Aorta (tissue), 5 donors: ENCODE measurements at places on chromosomes 12 and 14. TPM values are rescaled to one million over a fixed set of nuclear protein-coding genes. Genes with fewer than 3 reads are reported as not detected.

DNA sequence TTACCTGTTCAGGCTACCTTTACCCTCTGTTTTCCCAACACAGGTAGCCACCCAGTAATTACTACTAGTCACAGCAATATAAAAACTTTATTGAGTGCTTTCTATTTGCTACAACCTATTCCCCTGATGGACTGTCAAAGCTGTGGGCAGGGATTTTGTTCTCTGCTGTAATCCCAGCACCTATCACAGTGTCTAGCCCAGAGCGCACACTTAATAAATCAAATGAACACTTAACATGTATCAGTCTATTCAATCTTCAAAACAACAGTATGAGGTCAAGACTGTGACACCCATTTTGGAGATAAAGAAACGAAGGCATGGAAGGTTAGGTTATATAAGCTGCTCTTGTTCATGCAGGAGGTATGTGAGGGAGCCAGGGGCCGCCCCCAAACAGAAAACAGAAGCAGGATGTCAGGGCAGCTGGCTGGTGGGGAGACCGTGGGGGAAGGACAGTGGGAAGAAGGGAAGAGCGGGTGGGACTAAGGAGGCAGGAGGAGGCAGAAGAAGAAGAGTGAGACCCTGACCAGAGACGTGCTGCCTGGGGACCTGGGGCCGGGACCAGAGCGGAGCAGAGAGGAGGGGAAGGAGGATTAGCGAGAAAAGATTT lies 1.7 kb downstream of the TNFRSF1A start:
- H3K27me3 ChIP-seq: no peaks in the 10 kb centered on the region
- H3K27ac ChIP-seq: peak overlapping the region; percentile 29
- H3K4me3 ChIP-seq: peak overlapping the region; percentile 32
- no peak for DNase-seq
- no peaks in the 10 kb centered on the region for H3K36me3 ChIP-seq

GRCh38 chr12:31897781-31898503 lies 61.3 kb upstream of the RESF1 start:
- H3K4me1 ChIP-seq: no peaks in the 10 kb centered on the region
- no peak overlapping the region for H3K27ac ChIP-seq
- no peaks in the 10 kb centered on the region for H3K27me3 ChIP-seq
- DNase-seq: peak; percentile 66
- H3K4me3 ChIP-seq: no peak overlapping the region

- H3K27ac ChIP-seq: no peak overlapping the region
- H3K27me3 ChIP-seq: no peaks in the 10 kb centered on the region
- no peak overlapping the region for H3K4me3 ChIP-seq
- no peaks in the 10 kb centered on the region for H3K36me3 ChIP-seq
- no peaks in the 10 kb centered on the region for H3K4me1 ChIP-seq
Observed at GRCh38 chr12:6684609-6685008, 4.6 kb downstream of the ZNF384 start.

- H3K27ac ChIP-seq: no peak overlapping the region
- H3K36me3 ChIP-seq: no peaks in the 10 kb centered on the region
- no peak for DNase-seq
- peaks cover 2% of the 10 kb centered on the region for H3K4me1 ChIP-seq
Observed at GRCh38 chr14:50778721-50779483, 52.1 kb downstream of the NIN start.

- no peaks in the 10 kb centered on the region for H3K4me1 ChIP-seq
- H3K36me3 ChIP-seq: no peaks in the 10 kb centered on the region
- H3K4me3 ChIP-seq: no peak overlapping the region
- no peak overlapping the region for H3K27ac ChIP-seq
Observed at GRCh38 chr12:103100257-103100831, 142.9 kb downstream of the ASCL1 start.

DNA sequence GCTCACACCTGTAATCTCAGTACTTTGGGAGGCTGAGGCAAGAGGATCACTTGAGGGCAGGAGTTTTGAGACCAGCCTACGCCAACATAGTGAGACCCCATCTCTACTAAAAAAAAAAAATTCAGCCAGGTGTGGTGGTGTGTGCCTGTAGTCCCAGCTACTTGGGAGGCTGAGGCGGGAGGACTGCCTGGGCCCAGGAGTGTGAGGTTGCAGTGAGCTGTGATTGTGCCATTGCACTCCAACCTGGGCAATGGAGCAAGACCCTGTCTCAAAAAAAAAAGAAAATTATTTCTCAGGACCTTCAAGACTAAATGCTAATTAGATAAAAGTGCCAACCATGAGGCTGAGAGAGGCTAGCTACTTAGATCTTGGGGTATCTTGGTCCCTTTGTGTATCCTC lies 23.5 kb downstream of the OTUB2 start:
- H3K36me3 ChIP-seq: peaks cover 35% of the 10 kb centered on the region
- H3K4me3 ChIP-seq: no peak overlapping the region
- H3K4me1 ChIP-seq: no peaks in the 10 kb centered on the region
- DNase-seq: no peak

GRCh38 chr12:94380507-94380906 lies 79.2 kb downstream of the CEP83 start:
- H3K27me3 ChIP-seq: no peaks in the 10 kb centered on the region
- no peak for DNase-seq
- no peaks in the 10 kb centered on the region for H3K4me1 ChIP-seq
- no peaks in the 10 kb centered on the region for H3K36me3 ChIP-seq

DNA sequence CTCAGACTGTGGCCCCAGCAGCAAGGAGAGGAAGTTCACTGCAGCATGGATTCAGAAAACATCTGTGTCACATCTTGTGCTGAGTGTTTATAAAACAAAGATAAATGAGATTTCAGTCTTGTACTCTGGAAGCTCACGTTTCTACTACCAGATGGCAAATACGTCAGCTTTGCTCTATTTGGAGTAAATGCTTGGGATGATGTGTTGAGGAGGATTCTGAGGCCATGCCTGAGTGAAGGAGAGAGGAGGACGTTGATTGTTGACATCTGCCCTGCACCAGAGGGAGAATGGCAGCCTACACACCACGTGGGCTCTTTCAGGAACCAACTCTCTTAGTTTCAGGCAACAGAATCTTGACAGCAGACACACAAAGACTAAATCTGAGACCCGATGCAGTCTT lies 188.9 kb downstream of the TMEM132C start:
- DNase-seq: no peak
- H3K4me1 ChIP-seq: no peaks in the 10 kb centered on the region
- no peaks in the 10 kb centered on the region for H3K36me3 ChIP-seq
- H3K27ac ChIP-seq: no peak overlapping the region

GRCh38 chr12:12890543-12891079 lies 751 bp upstream of the GPRC5A start:
- peak overlapping the region; percentile 63 for H3K27ac ChIP-seq
- H3K27me3 ChIP-seq: no peaks in the 10 kb centered on the region
- no peak for DNase-seq
- no peaks in the 10 kb centered on the region for H3K4me1 ChIP-seq

DNA sequence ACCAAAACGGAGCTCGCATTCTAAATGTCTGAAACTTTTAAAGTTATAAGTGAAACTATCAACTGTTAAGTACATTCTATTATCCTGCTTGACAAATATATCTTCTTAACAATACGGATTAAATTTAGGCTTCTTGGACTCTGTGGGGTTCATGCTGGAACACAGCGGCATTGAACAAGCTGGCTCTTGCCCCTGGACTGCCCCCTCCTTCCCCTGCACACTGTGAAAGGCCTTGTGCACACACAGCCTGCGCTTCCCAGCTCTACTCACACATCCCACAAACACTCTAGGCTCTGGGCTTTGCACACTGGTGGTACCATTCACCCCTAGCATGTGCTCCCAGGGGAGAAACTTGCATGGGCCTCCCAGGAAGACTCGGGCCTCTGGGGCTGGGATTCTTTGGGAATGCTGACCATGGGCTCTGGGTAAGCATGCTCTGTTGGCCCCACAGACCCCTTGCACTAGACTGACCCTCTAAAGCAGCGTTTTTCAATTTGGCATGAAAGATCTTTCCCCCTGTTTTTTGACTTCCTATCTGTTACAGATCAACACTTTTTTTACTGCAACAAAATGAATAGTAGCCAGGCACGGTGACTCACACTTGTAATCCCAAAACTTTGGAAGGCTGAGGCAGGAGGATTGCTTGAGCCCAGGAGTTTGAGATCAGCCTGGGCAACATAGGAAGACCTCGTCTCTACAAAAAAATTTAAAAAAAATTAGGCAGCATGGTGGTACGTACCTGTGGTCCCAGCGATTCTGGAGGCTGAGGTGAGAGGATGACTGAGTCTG lies 96.2 kb upstream of the CPM start:
- no peaks in the 10 kb centered on the region for H3K36me3 ChIP-seq
- H3K4me3 ChIP-seq: no peak overlapping the region
- no peak overlapping the region for H3K27ac ChIP-seq

DNA sequence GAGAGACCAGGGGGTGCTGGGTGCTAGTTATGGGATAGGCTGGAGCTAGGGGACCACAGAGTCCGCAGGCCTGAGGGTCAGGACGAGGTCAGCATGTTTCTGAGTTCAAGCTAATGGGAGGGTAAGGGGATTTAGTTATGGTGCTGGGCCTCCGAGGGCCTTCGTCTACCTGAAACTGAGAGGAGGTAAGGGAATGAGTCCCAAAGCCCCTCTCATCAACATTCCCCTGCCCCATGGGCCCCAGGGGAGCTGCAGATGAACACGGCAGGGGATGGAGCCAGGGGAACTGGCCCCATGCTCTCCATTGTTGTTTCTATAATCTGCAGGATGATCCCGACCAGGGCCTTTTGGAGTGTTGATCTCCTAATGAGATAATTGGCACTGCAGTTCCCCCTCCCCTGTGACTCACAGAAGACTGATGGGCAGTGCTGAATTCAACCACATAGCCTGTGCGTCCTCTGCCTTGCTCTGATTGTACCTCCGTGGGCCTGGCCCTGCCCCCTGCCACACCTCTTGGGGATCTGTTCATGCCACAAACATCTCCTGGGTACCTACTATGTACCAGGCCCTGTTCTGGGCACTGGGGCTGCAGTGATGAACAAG lies 21.4 kb downstream of the FAIM2 start:
- H3K27ac ChIP-seq: no peak overlapping the region
- H3K36me3 ChIP-seq: no peaks in the 10 kb centered on the region
- no peaks in the 10 kb centered on the region for H3K4me1 ChIP-seq
- no peaks in the 10 kb centered on the region for H3K27me3 ChIP-seq
- peak; percentile 35 for DNase-seq

DNA sequence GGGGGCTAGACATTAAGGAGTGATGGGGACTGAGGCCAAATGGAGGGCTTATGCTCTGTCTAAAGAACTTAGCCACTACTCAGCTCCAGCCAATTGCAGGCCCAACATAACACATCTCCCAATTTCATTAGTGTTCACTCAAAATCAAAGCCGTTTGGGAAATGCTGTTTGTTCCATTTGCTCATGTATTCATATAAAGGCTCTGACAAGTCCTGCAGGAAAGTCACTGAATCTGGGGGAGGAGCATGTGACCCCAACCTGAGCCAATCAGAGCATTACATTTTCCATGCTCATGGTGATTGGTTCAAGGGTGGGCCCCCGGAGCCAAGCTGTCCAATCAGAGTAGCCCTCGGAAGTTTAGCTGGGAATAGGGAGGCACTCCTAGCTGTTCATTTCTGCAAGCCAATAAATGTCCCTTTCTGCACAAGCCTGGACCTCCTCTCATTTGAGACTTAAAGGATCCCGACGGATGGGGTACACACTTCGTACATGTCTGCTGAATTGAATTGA lies 20.9 kb downstream of the SDSL start:
- no peak for DNase-seq
- H3K36me3 ChIP-seq: no peaks in the 10 kb centered on the region
- H3K4me1 ChIP-seq: no peaks in the 10 kb centered on the region
- no peak overlapping the region for H3K4me3 ChIP-seq
- H3K27ac ChIP-seq: no peak overlapping the region

GRCh38 chr12:63040526-63041220 lies 105.7 kb upstream of the PPM1H start:
- DNase-seq: no peak
- H3K27me3 ChIP-seq: no peaks in the 10 kb centered on the region
- no peak overlapping the region for H3K27ac ChIP-seq

- no peaks in the 10 kb centered on the region for H3K36me3 ChIP-seq
- no peaks in the 10 kb centered on the region for H3K27me3 ChIP-seq
- no peaks in the 10 kb centered on the region for H3K4me1 ChIP-seq
- no peak overlapping the region for H3K27ac ChIP-seq
- H3K4me3 ChIP-seq: no peak overlapping the region
- DNase-seq: no peak
Observed at GRCh38 chr12:69096669-69097335, 142.6 kb upstream of the CPSF6 start.

Gene CFL2
- 99.2 TPM for total RNA-seq

Gene SLC6A15
- 0.55 TPM for total RNA-seq

Gene FSCB
- total RNA-seq: not detected

Gene PPP1R1A
- total RNA-seq: 9.0 TPM

Gene ANAPC5
- 105 TPM for total RNA-seq

Gene DNAH10
- 1.0 TPM for total RNA-seq

Gene TXNDC16
- 10.2 TPM for total RNA-seq

Gene CNTN1
- 4.8 TPM for total RNA-seq
